Transverse colon (tissue), 4 donors: ENCODE measurements at places on chromosomes 12 and 14.

DNA sequence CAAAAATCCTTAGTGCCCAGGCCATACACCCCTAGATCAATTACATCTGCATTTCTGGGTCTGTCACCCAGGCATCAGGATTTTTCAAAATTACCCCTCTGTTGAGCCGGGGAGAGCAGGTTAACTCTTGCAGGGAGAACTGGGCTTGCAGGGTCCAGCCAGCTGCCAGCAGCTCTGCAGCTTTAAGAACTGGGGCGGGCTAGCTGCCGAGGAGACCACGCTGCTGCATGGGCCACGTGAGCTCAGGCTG, at the start of gene DGLUCY:
Gene DGLUCY, plus strand, starts transcription at position 245 of the 250 bp plus-strand sequence. CDS start 46,222 bp downstream, outside the sequence.
- peak; percentile 86 for DNase-seq

GRCh38 chr14:73230051-73230450, 7.3 kb upstream of the PAPLN start:
- no peak for DNase-seq

DNA sequence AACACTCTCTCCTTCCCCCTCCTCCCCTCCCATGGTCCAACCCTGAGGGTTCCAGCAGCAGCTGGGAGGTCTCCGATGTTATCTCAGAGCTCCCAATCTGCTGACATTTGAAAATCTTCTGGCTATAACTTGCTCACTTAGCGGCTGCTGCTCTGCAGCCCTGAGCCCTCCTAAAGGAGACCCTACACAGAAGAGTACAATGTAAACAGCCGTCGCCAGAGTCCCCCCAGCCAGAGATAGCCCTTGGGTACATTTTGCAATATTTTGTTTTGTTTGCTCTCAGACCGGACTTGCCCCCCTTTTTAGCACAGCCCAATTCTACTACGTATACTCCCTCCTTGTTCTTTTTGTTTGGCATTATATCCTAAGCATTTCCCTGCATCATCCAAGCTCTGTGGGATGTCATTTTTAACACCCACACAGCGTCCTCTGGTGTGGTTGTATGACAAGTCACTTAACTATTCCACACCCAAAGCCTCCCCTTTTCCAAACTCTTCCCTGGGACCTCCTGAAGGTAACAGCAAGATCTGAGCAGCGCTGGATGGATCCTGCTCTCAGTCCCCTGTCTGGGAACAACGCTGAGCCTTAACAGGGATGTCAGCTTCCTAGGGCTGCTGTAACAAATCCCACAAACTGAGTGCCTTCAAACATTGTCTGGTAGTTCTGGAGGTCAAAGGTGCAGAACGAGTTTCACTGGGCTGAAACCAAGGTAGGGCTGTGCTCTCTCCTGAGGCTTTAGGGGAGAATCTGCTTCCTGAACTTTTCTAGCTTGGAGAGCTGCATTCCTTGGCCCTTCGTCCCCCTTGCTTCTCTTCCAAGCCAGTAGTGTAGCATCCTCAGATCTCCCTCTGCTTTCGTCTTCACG, 25.3 kb upstream of the TCL1B start:
- DNase-seq = no peak

GRCh38 chr12:18457362-18457761, 196.0 kb downstream of the PIK3C2G start:
- no peak for DNase-seq

DNA sequence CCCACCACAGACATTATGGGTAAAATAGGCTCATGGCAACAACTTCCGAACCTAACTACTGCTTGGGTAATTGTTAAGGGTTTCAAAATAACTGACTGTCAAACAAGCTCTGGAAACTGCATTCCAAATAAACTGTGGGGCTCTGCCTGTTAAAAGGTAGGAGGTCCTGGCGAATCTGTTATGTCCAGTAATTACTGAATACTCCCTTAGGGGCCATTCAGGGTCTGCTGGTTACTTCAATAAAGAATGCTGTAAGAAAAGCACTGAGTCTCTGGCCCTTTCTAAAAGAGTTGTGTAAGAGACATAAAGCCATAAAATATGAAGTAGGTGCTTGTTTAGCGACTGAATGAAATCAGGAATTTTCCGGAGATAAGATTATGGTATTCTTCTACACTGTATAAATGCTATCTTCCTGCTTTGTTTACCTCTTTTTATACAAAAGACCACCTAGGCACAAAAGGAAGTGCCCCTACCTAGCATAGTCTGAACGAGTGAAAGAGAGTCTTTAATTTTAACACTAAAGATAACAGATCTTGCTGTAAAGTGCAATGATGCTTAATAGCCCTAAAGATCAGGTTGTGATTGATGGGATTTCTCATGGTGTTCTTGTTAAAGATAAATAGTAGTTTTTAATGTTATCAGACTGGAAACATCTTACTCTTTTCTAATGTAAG, 127.8 kb downstream of the FBXL14 start:
- DNase-seq = no peak

- DNase-seq = no peak
These were observed 66.6 kb downstream of the GALNT8 start for GRCh38 chr12:4786795-4787194.

DNA sequence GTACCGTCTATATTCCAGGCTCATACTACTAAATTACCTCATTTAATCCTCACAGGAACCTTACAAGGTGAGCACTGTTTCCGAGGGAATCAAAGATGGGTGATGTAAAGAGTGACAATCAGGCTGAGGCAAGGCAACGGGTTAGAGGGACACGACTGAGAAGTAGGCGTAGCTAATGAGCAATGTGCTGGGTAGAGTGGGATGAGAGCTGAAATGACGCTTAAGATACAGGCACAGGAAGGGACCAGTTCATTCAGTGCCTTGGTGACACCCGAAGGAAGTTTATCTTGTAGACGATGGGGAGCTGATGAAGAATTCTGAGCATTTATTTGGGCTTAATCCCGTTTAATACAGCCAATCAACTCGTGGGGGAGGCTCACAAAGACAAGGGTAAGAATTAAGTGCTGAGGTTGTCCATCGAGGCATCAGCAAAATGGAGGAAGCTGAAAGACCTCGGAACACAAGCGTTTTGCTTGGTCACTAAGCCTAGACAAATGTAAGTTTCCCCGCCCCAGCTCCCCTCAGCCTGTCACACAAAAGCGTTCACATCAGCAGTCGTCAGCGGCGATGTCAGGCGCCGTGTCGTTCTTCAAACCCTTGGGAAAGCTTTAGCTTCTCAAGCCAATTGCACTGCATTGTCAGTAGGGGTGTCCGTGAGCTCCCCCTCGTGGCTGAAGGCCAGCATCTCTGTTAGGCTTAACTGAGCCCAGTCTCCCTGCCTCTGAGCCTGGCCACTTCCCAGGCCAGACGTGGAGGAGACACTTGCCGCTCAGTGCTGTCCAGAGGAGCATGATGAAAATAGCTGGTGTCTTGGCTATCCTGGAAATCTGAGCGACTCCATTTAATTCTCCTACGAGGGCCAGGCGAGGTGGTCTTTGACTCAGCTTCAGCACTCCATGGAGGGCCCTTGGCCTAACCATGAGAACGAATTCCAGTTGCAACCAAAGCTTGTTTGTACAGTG, 288.5 kb upstream of the G2E3 start:
- DNase-seq = peak; percentile 78

GRCh38 chr14:103892247-103892646, 36.0 kb upstream of the TDRD9 start:
- DNase-seq = no peak

GRCh38 chr12:117098361-117099217, 627 bp downstream of the TESC start:
- DNase-seq = peak; percentile 16

GRCh38 chr12:81888961-81889360, 129.8 kb upstream of the PPFIA2 start:
- no peak for DNase-seq

DNA sequence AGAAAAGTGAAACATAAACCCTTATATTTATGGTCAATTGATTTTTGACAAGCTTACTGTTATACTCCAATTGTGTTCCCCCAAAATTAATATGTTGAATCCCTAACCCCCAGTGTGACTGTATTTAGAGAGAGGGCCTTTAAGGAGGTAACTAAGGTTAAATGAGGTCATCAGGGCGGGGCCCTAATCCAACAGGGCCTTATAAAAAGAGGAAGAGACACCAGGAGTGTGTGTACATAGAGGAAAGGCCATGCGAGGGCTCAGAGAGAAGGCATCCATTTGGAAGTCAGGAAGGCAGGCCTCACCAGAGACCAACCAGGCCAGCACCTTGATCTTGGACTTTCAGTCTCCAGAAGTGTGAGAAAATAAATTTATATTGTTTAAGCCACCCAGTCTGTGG, 6.5 kb upstream of the VTI1B start:
- DNase-seq = no peak

- DNase-seq = no peak
These were observed 4.8 kb downstream of the MYH7 start for GRCh38 chr14:23430723-23431085.

- no peak for DNase-seq
These were observed 65.5 kb upstream of the BDKRB2 start for GRCh38 chr14:96139169-96139568.

DNA sequence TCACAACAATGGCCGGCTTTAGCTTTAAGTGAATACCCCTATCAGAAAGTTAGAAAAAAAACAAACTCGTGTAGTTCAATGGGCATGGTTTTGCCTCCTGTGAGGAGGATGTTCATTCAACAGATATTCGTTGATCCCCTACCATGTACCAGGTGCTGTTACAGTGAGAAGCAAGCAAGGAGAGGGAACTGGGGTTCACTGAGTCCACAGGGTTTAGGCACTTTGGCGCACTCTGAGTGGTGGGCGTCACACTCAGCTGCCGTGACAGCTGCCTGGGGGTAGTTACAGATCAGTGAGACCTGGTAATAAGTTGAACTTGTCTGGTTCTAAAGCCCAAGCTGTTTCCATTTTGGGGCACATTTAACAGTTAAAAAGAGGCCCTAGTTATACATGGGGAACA, 74.2 kb downstream of the PAPOLA start:
- DNase-seq = no peak

DNA sequence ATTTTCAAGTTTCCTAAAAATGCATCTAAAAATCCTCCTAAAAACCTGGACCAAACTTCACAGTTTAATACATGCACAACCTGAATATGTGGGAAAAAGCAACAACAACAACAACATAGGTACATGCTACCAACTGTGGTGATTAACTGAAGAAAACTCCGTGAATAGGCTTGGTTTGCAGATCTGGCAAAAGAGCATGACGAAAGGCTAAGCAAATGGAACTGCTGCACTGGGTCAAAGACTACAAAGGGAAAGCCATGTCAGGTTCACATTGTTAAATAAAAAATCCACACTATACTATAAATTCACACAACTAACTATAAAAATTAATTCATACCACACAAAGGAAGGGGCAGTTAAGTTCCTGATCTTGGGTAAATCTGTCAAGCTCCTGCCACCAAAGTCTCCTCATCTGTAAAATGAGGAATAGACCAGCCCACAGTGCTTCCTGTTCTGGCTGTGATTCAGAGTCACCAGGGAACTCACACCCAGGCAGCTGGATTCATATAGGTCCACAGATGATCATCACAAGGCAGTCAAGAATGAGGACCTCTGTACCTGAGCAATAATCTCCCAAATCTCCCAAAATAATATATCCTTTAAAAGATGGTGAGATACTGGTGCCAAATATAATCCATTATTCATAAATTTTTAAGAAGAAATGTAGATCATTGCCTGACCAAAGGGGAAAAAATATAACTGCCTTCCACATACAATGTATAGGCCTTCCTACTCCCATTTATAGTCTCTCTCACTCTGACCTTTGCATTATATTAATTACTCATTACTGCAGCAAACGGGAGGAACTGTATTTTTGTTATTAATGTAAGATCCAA, 7.0 kb downstream of the CORO1C start:
- no peak for DNase-seq

DNA sequence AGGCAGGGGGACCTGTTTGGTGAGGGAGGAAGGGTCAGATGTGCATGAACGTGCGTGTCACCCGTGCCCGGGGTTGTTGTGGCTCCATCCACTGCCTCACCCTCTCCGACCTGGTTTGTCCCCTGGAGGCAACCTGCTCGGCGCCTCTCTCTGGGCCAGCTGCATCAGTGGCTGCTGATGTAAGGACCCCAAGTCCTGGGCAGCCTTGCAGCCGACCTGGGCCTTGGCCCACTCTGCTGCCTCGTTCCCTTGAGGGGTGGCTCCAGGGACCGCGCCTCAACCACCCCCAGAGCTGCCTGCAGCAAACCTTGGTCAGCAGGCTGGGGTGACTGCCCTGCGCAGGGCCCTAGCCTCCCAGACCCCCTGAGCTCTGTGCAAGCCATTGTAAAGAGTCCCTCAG, 351.7 kb downstream of the TMEM121 start:
- DNase-seq = no peak

DNA sequence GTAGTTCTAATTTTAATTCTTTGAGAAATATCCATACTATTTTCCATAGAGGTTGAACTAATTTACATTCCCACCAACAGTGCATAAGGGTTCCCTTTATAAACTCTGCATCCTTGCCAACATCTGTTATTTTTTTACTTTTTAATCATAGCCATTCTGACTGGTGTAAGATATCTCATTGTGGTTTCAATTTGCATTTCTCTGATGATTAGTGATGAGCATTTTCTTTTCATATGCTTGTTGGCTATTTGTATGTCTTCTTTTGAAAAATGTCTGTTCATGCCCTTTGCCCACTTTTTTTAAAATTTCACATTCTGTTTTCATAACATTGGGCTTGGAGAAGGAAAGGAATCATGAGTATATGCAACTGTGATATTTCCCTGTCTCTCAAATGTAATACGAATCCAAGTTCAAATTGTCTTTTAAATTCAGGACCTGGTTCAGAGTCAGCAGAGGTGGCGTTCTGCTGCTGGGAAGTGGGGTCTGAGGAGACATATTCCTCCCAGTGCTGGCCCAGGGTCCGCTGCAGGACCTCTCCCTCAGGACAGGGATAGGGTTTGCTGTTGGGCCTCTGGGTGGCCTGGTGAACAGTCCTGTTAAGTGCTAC, 81.2 kb upstream of the ETV6 start:
- DNase-seq = no peak

- DNase-seq = no peak
These were observed 7.7 kb downstream of the JDP2 start for GRCh38 chr14:75435473-75435872.

DNA sequence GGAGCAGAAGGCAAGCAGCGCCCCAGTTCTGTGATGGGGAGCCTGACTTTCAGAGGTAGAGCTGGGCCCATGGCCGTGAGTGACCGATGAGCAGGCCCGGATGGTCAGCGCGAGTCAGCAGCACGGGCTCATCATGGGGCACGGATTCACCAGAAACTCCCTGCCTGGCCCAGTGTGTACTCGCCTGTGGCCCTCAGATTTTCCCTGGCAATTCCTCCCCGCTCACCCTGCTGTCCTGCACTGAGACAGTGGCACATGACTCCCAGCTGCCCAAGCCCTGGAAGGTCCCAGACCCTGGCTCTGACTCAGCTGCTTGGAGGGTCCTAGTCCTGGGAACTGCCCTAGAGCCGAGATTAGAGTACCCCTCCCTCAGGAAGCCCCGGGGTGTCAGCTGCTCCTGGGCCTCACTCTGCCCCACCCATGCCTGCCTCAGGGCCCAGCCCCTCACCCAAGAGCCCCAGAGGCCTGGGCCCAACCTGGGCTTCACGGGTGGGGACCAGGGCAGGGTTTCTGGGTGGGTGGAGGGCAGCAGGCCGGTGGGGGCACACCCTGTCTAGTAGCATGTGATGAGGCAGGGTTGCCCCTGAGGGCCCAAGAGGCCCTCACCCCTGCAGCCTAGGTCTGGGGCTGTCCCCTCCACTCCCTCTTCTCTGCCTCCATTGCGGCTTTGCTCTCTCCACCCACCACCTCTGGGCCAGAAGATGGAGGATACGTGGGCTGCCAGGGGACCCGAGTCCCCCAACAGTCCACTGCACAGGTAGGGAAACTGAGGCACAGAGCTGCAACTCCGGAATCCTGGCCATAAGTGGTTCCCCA, 8.4 kb downstream of the TRMT61A start:
- no peak for DNase-seq
